Stimulated activated CD4-positive, alpha-beta T cell treated with anti-CD3 and anti-CD28 coated beads, Interleukin-2, amount 100 ng/mL, for 24 hours (primary cell): ENCODE measurements at places on chromosomes 6 and 20.
A peak's percentile ranks its signal among the peaks of the same experiment; 100 is the strongest.

- DNase-seq = no peak
Observed at GRCh38 chr20:20721489-20721888, 9.0 kb upstream of the RALGAPA2 start.

- DNase-seq = peak; percentile 51
Observed at GRCh38 chr20:36644706-36645095, 1.3 kb downstream of the SLA2 start.

DNA sequence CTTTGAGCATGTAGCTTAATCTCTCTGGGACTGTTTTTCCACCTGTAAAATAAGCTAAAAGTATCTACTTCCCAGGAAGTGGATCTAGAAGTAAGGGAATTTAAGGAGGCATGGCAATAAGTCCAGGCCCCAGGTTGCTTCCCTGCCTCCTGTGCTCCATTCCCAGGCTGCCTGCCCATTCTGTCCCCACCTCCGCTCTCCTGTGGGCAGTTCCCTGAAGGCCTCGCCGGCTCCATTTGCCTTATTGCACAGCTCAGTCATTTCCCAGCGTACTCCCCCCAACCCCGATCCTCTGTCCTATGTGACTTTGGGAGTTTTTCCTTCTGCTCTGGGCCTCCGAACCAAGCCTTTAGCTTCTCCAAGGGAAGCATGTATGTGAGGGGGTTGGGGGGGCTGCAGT, 4.6 kb downstream of the SLC29A1 start:
- no peak for DNase-seq

- no peak for DNase-seq
Observed at GRCh38 chr6:163337958-163338357, 76.6 kb upstream of the QKI start.

- no peak for DNase-seq
Observed at GRCh38 chr6:158938220-158938619, 61.8 kb downstream of the RSPH3 start.

DNA sequence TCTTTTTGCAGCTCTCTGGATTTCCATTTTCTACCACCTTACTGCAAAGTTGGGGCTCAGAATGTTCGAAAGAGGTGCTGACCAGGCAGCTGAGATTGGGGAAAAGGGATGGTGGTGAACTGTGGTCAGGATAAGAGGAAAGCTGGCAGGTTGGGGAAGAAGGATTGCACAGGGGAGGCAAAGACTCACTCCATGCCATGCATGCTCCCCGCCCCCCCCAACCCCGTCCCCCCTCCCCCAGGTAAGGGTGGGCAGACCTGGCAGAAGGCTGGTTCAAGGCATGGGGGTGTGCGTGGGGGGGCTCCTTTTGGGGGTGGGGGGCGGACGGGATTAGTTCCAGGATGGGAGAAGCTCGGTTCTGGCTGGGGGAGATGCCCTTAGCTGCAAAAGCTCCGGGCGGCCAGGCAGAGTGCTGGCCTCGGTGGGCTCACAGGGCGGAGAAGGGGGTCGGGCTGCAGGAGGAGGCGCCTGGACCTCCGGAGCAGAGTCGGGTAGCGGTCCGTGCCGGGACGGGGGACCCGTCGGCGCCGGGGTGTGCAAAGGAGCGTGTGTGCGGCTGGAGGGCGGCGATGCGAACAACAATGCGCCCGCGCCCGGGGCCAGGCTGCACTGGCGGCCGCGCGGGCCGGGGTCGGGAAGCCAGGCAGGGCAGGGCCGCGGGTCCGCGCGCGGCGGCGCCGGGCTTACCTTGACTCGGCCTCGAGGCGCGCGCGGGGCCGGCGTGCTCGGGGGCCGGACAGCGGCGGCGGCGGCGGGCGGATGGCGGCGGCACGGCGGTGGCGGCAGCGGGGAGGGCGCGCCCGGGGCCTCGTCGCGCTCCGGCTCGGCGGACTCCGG, 880 bp downstream of the ADNP start:
- peak; percentile 36 for DNase-seq

GRCh38 chr20:10307359-10307735, 88.7 kb downstream of the SNAP25 start:
- DNase-seq = no peak

DNA sequence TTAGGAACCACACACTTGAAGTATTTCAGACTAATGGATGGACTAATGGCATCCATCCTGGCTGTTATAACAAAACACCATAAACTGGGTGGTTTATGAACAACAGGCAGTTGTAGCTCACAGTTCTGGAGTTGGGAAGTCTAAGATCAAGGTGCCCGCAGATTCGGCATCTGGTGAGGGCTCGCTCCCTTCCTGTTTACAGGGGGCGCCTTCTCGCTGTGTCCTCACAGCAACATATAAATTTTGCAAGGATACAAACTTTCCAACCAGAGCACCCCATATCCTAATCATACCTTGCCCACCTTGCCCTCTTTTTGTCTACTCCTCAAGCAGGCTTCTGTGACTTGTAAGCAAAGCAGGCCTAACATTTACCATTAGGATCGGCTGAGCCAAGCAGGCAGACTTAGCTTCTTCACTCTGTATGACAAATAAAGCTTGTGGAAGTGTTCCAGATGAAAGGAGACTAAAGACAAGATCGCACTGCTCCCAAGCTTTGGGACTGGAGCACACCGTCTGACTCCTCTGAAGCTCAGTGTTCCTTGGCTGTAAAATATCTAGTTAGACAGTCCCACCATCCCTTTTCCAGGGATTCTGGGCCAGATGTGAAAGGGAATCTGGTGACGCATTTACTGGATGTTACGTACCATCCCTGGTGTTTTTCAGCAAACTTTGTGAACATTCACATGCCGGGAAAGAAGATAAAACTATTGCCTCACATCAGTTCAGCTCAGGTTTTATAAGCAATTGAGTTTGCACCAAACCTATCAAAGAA, 34.9 kb downstream of the GFOD1 start:
- DNase-seq = no peak

DNA sequence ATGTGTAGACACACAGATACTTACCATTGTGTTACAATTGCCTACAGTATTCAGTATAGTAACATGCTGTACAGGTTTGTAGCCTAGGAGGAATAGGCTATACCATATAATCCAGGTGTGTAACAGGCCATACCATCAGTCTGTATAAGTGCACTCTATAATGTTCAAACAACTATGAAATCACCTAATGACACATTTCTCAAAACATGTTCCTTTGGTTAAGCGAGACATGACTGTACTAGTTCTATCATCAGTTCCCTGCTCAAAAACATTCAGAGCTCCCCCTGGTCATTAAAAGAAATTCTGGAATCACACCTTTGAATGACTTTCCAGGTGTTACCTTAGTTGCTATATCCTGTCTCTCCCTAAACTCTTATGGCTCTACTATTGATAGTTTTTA, 70.4 kb upstream of the SLC2A12 start:
- no peak for DNase-seq

DNA sequence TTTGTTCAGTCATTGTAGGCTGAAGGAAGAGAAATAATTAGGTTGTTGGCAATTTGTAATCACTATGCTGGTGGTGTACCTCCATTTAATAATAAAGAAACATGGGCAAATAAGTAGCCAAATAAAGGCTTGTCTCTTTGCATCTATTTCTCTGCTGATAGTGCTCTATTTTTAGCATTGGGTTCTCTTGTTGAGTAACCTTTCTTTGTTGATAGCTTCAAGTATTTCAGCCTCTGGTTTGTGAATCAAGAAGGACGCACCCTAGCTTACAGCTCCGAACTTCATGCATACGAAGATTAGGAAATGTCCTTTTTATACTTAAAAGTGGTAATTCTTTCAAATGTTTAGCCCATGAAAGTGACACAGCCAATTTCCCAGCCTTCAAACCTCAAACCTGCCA, 2.6 kb downstream of the PPP1R14C start:
- no peak for DNase-seq

DNA sequence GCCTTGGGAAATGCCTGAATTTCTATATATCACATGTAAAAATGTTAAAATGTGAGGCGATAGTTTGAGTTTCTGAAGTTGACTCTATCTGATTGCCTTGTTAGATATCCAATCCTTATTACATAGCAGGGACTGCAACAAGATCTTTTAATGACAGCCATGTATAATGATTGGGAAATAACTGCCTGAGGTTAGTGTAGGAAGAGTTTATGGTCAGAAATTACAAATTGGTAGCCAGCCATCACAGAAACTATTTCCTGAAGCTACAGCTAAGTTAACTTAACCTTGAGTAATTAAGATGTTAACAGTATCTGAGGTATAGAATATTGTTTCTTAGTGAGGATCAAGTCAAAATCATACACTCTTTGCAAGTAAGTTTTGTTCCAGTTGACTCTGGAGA, 41.0 kb downstream of the AKIRIN2 start:
- DNase-seq = no peak

- no peak for DNase-seq
Observed at GRCh38 chr6:111276335-111276734, 189.0 kb downstream of the SLC16A10 start.

DNA sequence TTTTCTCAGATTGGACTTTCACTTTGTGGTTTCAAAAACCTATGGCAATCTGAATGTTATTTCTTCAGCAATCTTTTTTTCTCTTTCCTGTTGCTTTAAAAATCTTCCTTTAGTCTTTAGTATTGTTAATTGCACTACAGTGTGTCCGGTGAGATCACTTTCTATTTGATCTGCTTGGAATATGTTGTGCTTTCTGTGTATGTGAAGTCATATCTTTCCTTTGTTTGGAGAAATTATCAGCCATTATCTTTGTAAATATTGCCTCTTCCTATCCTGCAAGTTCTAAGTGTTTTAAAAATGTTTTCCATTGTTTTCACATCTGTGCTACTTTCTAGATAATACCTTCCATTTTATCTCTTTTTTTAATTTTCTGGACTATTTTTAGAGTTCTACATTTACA, 171.4 kb upstream of the PRSS16 start:
- no peak for DNase-seq

DNA sequence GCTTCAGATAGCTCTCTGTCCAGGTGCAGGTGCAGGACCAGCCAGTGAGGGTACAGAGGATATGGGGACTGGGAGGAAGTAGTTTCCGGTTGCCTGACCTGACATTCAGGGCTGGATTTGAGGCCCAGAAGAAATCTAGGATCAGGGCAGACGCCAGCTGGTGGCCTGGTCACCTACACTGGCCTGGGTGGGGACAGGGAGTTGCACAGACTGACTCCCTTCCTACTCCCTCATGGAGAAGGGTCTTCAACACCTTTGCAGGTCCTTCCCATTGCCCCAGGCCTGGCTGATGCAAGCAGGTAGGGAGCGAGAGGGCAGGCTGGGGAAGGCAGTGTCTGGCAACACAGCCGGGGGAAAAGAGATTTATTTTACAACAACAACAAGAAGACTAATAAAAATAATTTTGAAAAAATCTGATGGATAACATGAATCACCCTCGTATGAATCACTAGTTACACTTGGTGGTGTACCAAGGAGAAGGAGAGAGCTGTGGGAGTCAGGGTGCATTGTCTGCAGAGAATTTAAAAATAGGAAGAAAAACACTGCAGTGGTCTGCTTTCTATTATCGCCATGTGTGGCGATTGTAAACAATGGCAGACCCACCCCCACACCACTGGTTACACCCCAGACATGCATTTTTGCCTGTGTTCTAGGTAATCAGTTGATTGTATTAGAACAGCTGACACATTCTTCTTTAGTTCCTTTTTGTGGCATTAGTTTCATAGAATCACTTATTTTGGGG, 62.3 kb upstream of the SNX9 start:
- peak; percentile 58 for DNase-seq

- DNase-seq = peak; percentile 21
Observed at GRCh38 chr6:83055366-83055964, 10.2 kb downstream of the UBE3D start.

- no peak for DNase-seq
Observed at GRCh38 chr20:8424010-8424409, 291.9 kb downstream of the PLCB1 start.

DNA sequence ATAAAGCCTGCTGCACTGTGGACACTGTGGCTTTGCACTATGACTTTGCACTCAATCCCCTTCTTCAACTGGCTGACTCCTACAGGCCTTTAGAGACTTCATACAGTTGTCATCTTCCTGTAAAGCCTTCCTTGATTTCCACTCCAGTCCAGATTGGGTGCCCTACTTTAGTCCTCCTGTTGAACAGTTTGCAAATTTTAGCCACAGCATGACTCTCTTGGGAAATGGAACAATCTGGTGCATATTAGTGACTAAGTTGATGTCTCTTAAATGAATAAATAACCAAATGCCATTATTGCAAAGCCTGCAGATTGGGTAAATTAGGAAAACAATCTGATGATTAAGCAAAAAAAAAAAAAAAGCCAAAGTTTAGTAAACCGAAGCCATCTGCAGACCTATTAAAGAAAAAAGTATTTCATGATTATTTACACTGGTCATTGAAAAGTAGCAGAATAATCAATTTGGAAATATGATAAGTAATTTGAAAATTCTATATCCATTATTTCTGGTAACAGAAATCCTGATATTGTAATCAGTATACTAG, 12.6 kb downstream of the PLCB4 start:
- no peak for DNase-seq

GRCh38 chr6:16651871-16652270, 109.4 kb downstream of the ATXN1 start:
- DNase-seq = no peak

- no peak for DNase-seq
Observed at GRCh38 chr20:62575976-62576722, 66.2 kb upstream of the SLCO4A1 start.

DNA sequence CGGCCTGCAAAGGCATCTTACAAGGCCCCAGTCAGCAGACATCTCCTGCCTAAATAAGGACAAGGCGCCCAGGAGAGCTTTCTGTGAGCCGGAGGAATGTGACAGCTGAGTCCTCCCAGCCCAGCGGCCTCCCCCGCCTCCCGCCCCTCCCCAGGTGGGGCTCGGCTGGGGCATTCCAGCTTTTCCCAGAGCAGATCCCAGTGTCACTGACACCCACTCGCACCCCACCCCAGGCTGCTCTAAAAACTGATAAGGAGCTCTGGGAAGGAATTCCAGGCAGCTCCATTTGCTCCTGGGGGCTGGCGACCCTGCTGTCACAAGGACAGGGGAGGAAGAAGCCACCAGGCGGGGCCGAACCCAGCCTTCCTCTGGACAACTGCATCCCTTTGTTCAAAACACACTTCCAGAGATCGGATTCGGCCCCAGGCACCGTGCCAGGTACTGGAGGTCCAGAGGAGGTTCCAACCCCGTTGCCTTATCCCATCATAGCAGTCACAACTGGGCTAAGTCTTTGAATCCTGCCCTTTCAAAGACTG, 49.7 kb downstream of the JPH2 start:
- DNase-seq = no peak

DNA sequence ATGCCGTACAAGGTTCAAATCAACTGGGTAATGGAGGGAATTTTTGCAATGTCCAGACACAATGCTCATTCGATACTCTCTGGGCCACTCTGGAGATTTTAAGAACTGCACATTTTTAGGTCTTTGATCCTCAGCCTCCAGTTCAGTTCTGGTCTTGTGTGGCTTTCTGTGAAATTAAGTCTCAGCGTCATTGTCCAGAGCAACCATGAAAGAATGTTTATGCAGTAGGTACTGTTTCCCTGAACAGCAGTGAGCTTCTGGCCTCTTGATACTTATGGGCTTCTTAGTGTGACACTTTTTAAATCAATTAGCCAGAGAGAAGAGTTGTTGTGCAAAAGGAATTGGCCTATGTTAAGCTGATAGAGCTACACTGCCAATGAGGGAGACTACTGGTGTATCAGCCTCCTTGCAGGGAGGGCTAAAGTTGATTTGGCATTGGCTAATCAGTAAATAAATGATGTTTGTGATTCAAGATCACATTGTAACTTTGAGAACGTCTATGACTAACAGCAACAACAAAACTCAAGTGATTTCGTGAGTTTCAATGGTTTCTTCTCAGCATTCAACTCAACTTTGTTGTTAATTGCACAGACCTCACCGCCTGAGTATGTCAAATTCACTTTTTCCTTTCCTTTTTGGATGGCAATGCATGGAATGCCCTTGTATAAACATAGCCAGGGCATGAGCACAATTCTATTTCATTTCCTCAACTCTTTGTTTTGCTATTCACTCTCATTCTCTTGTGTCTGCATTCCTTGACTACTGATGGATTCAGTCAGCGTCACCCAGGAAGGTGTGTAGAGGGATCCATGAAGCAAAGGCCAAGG, 85.1 kb downstream of the GJA1 start:
- DNase-seq = no peak
